ENCODE measurements at places on chromosomes 4 and X.

DNA sequence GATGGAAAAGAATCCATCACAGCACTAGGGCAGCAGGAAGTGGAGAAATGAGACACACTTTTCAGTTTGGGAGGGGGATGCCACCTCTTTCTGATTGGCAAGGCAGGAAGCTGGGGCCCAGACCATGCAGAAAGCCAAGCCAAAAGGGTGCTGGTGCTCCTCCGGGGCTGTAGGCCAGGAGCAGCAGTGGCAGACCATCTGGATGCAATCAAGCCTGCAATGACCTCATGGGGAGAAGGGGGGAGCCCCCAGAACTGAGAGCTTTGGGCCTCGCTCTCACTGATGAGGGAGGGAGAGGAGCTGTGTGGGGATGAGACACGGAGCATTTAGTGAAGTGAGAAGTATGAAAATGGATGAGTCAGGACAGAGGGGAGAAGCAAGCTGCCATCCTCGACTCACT is 141.3 kb upstream of the NALF2 start:
- peak; percentile 45 for DNase-seq

GRCh38 chr4:151218343-151218742 is 58.6 kb upstream of the PRSS48 start:
- no peak for DNase-seq

DNA sequence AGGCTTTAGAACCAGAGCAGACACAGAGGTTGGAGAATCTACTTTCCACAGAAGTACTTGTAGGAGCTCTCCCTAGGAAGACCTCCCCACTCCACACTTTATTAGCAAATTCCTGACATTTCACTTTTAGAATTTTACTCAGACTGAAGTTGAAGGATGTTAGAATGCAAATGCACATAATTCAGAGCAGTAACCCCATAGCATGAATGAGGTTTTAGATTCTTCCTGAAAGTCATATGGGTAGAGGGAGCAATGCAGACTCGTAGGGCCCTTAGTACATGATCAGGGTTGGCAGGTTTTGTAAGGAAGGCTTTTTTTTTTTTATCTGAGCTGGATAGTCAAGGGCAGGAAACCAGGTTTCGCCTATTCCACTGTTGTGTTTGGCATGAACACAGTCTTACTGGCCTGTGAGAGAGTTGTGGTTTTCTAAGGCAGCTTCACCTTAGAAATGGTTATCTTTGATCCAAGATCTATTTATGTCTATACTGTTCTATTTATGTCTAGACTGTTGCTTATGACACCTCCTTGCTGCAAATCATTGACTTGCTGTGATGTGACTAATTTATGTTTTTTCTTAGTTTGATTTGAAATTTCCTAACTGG is 48.9 kb downstream of the SPATA18 start:
- no peak for DNase-seq

DNA sequence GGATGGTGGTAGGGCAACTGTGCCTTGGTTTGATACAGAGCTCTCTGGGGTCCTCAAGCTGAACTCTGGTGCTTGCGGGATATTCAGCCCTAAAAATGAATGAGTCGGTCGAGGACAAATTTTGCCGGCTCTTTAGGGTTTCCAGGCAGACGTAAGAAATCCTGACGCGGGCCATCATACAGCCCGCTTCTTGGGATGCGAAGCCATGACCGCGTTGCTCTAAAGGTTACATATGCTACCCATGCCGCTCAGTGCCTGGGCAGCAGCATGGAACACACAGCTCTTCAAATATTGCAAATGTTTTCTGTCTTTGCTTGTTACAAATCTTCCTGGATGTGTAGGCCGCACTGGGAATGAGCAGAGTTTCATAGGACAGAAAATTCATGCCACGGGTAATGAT is 55.6 kb downstream of the NBDY start:
- DNase-seq, result no peak

- DNase-seq, result no peak
Measured at GRCh38 chr4:74364256-74364651, 691 bp upstream of the EREG start.

- no peak for DNase-seq
Measured at GRCh38 chr4:37678624-37679023, 7.6 kb downstream of the RELL1 start.

DNA sequence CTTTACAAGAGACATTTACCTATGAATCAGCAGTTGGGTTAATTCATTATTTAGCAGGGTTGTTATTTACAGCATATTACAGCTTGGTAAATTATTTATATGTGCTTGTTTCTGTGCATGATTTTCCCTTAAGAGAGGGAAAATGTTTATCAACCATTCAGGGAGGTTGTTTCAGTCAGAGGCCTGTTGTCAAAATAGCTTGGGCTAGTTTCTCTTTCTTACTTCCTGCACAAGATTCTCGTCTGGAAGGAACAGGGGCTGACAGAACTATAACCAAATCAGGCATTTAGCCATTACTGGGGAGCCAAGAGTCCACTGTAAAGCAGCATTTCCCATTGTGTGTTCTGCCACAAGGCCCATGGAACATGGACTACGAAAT is 135.8 kb downstream of the HS6ST2 start:
- DNase-seq, result no peak

DNA sequence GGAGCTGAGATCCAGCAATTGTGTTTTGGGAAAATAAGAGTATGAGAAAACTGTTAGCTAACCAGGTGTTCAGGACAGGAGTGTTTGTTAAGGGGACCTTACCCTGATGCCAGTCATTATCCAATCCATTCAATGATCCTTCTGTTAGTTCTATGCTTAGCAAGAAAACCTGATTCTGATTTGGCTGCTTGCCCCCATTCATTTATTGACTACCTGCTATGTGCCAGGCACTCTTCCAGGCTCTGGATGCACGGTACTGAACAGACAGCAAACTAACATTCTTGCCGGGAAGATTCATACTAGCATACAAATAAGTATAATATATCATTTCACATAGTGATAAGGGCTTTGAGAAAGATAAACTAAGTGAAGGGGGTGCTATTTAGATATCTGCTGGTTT is 1.0 kb upstream of the MECP2 start:
- DNase-seq, result no peak

GRCh38 chr4:180336494-180337090 is 1906.6 kb upstream of the TENM3 start:
- no peak for DNase-seq

- peak; percentile 6 for DNase-seq
Measured at GRCh38 chrX:47311932-47312774, 58.2 kb upstream of the ZNF157 start.
